ENCODE measurements at places on chromosomes 1 and 21.

GRCh38 chr1:58895559-58896145 is 111.8 kb upstream of the JUN start:
- DNase-seq = no peak

- no peak for DNase-seq
Measured at GRCh38 chr21:44886113-44887075, 12.9 kb upstream of the PTTG1IP start.

DNA sequence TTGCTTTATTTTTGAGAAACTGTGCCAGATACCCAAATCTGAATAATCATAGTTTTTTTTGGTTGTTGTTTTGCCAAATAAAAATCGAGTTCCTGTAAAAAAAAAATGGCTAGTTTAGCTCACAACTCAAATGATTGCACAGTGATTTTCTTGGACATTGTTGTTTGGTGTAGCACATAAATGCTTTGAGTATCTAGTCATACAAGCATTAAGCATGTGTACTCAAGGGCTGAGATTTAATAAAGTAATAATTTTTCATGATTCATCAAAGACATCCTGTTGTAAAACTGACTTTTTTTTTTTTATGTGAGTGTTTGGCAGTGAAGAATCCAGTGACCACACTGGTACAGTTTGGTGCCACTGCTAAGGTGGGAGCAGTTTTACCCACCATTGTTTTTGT is 18.8 kb downstream of the ITSN1 start:
- no peak for DNase-seq

DNA sequence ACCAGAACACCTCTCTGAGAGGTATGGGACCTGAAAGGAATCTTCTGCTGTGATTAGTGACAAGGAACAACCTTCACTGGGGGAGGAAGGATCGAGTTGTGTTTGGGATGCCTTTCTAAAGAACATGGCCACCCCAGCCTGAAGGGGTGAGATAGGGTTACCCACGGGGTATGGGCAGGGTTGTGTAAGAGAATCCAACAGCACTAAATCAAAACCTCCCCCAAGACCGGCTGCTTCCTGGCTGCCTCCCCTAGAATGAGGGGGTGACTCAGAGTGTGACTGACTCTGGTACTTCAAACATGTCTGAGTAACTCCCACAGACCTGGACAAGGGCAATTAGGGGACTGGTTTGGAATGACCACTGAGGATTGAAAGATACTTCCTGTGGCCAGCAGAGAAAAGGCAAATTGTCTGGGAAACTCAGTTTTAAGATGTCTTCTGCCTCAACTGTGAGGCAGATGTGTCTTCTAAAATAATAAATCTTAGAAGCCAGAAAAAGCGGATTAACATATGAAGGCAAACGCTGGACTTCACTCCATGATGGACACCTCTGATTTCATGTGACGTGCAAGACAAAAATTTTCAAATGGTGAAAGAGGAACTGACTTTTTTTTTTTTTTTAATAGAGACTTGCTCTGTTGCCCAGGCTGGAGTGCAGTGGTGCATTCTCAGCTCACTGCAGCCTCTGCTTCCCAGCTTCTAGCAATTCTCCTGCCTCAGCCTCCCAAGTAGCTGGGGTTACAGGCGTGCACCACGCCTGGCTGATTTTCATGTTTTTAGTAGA is 6.7 kb upstream of the PTPN14 start:
- no peak for DNase-seq

DNA sequence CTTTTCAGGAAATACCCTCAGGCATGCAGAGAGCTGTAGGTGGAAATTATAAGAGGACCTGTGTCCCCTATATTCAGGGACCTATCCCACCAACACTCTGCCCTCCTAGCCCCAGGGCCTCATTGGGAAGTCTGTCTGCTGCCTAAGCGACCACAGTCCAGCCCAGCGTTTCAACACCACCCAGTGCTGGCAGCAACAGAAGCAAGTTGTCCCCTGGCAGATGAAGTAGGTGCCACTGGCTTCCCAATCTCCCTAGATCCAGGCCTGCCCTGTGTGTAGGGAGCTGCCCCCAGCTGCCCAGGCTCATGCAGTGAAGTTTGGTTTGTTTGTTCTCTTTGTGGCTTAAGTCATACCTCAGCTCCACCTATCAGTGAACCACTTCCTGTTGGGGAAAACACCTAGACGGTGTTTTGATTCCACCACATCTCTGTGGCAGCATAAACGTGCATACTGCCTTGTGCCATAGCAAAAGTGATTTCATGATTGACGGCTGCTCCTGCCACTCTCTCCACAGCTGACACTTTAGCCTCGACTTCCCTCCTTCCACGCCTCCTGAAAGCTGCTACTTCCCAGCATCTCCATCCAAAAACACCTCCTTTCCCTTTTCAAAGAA is 8.1 kb upstream of the LEFTY1 start:
- DNase-seq = no peak

- DNase-seq = no peak
Measured at GRCh38 chr1:240244968-240245628, 153.4 kb downstream of the FMN2 start.

- DNase-seq = no peak
Measured at GRCh38 chr1:55679971-55680370, 464.8 kb upstream of the USP24 start.

DNA sequence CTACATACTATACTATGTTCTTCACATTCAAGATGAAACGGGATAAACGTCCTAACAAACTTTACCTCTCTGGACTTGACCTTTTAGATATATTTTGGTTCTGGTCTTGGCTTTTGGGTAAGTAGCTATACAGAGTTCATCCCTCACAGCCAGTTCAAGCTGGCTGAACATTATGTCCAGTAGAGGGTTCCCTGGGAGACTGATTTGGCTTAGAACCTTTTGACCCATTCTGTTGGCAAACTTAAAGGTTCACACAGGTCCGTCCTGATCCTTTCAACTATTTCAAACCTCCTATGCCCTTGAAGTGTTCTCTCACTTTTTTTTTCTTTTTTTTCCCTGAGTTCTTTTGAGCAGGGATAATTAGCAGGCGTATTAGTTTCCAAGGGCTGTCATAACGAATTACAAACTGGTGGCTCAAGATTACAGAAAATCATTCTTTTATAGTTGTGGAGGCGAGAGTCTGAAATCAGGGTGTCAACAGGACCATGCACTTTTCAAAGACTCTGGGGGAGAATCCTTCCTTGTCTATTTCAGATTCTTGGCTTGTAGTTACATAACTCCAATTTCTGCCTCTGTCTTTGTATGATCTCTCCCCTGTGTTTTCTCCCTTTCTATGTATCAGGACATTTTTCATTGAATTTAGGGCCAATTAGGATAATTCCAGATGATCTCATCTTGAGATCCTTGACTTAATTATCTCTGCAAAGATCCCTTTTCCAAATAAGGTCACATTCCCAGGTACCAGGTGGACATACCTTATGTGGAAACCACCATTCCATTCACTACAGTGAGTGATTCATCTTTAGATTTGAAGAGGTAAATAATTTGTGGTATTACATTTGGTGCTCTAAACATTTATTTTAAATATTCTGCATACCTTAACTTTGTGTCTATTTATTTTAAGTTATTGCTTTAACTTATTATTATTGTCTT is 257.4 kb upstream of the USP25 start:
- DNase-seq = no peak
